ENCODE measurements at places on chromosomes 4 and X.

DNA sequence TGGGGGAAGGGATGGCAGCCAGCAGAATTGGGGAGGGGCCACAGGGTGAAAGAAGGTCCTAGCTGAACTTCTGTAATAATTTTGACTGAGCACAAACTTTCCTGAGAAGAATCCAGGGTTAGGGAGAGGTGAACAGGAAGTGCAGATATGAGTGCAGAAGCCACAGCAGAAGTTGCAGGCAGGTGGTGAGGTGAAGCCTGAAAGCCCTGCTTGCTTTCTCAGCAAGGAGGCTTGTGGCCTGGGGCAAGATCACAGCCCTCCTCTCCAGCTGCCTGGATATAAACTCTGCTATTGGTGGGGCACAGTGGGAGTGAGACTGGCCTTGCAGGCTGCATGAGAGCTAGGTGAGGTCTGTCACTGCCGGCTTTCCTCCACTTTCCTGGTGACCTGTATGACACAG, 44.1 kb upstream of the UPRT start:
- DNase-seq = no peak

GRCh38 chr4:73311428-73311827, 52.8 kb upstream of the ANKRD17 start:
- DNase-seq = peak; percentile 35

DNA sequence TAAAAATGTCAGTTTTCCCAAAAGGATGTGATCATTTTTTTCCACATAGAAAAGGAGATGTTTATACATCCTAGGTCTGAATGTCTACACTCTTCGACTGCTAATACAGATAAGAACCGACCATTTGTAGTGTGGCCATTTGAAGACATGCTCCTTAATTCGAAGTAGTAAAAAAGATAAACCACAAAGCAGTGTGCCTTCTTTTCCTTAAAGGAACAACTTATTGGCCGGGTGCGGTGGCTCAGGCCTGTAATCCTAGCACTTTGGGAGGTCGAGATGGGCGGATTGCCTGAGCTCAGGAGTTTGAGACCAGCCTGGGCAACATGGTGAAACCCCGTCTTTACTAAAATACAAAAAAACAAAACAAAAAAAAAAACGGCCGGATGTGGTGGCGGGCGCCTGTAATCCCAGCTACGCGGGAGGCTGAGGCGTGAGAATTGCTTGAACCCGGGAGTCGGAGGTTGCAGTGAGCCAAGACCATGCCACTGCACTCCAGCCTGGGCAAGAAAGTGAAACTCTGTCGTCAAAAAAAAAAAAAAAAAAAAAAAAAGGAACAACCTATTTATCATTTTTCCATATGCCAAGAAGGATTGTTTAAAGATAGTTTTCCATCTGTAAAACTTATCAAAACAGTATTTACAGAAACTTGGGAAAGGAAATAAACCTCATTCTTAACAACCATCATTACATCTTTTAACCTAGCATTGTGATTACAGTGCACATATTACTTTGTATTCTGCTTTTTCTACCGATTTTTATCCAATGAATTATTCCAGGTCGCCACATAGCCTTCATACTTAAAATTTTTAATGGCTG, 2.6 kb downstream of the INTS6L start:
- DNase-seq = no peak

GRCh38 chr4:75821966-75822365, 80.3 kb downstream of the PPEF2 start:
- DNase-seq = peak; percentile 74

DNA sequence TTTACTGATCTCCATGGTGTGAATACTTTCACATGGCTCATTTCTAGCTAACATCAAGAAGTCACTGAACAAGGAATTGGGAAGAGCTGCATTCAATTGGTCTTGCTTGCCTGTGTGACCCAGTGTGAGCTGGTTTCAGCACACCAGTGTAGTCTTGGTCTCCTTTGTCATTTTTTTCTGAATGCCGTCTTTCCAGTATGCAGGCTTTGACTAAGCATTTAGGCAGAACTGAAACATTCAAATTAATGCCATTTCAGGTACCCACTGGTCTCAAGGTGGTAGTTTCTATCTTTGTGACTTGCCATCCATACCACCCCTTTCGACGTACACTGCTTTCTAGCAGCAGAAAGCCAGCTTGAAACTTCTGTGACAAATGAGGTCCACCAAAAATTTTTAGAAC, 550.5 kb upstream of the BOD1L1 start:
- no peak for DNase-seq

- DNase-seq = no peak
Measured at GRCh38 chr4:171007618-171008390, 805.4 kb upstream of the GALNTL6 start.

GRCh38 chr4:128601991-128602695, 207.4 kb upstream of the JADE1 start:
- peak; percentile 79 for DNase-seq

GRCh38 chrX:43317378-43317777, 338.7 kb upstream of the MAOA start:
- no peak for DNase-seq

DNA sequence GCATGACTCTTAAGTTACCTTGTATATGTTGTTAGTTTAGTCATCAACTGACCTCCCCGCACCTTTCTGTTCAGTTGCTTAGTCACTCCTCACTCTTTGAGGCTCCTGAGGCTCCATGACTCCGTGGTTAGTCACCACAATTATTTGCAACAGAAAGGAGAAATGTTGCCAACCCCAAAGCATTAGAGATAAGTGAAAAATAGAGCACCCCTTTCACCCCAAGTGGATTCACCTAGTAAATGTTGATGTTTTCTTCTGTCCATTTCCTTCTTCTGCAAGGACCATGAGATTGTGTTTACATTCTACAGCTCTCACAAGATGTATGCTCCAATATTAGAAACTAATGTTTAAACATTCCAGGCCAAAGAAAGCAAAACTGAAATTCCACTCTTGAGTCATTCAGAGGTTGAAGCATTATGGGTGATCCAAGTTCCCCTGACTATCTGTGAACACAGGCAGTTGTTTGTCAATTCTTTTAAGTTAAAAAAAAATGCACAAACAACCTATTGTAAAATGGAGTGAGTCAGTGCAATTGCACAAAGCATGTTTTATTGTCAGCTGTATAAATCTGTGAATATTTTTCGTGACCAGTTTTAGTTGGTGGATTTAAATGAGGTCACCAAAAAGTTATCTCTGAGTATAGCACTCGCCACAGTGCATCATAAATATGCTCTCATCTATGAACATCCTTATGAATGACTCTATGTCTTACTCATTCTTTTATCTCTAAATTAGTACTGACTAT, 552.4 kb upstream of the MAGEB2 start:
- DNase-seq = peak; percentile 99
